ENCODE measurements at places on chromosomes 3 and 15.

DNA sequence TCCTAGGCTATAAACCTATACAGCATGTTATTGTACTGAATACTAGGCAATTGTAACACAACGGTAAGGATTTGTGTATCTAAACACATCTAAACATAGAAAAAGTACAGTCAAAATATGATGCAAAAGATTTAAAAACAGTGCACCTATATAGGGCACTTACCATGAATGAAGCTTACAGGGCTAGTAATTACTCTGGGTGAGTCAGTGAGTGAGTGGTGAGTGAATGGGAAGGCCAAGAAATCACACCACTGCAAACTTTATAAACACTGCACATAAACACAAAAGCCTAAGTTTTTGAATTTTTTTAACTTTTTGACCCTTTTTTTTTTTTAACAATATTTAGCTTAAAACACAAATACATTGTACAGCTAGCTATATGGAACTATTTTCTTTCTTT lies 204.7 kb upstream of the CTNNB1 start:
- DNase-seq, result peak; percentile 39

- no peak for DNase-seq
Measured at GRCh38 chr15:55514414-55514850, 6.4 kb upstream of the DNAAF4 start.

DNA sequence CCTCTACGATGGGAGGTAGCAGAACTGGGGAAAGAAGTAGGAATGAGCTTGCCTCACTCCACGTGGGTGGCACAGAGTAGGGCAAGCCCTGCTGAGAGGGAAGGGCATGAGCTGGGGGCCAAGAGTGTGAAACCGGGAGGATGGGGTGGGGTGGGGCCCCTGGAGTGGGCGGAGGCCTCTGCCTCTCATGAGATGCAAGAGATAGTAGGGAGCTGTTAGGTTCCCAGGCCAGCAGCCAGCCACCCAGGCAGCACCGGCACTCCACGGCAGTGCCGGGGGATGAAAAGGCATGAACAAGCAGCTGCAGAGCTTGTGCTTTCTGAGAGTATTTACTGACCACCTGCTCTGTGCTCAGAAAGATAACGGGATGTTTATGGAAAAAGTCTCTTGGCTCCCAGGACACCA lies 24.4 kb upstream of the PLA2G4E start:
- no peak for DNase-seq

DNA sequence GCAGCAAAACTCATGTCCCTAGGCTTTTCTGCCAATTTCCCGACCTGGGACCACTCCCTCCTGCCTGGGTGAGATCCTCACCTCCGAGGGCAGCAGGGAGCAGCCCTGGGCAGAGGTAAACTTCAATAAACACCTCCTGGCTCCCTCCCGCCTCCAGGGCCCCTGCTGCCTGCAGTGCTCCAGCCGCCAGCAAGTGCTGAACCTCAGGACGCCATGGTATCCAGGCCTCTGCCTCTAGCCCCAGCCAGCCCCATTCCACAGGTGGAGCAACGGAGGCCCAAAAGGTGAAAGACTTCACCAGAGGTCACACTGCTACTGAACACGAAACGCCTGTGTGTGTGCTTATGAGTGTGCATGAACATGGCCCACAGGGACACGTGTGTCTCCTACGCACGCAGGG lies 59.9 kb upstream of the LINGO1 start:
- no peak for DNase-seq

- peak; percentile 83 for DNase-seq
Measured at GRCh38 chr15:101070502-101071273, 151.5 kb downstream of the LRRK1 start.

GRCh38 chr3:4511491-4512262 lies 18.5 kb downstream of the ITPR1 start:
- DNase-seq, result no peak

DNA sequence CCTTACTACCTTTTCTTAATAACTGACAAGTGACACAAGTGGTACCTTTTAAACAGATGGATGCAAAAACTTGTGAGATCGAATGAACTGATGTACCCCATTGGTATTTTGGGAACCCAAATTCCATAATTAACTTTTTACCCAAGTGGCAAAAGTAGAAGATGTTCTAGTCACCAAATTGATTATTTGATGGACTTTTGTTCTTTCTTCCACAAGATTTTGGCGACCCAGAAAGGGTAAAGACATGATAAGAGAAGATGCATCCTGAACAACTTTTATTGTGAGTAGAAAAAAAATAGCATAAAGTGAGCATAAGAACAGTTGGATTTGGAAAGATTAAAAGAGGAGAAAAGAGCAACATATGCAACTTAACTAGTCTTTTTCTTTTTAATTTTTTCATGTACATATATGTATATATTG lies 159.5 kb downstream of the TIGIT start:
- DNase-seq, result no peak

- DNase-seq, result no peak
Measured at GRCh38 chr3:189236352-189236751, 64.6 kb downstream of the TPRG1 start.

- DNase-seq, result no peak
Measured at GRCh38 chr3:353191-353739, 156.7 kb downstream of the CHL1 start.
